ENCODE measurements at places on chromosomes 5 and 9.

DNA sequence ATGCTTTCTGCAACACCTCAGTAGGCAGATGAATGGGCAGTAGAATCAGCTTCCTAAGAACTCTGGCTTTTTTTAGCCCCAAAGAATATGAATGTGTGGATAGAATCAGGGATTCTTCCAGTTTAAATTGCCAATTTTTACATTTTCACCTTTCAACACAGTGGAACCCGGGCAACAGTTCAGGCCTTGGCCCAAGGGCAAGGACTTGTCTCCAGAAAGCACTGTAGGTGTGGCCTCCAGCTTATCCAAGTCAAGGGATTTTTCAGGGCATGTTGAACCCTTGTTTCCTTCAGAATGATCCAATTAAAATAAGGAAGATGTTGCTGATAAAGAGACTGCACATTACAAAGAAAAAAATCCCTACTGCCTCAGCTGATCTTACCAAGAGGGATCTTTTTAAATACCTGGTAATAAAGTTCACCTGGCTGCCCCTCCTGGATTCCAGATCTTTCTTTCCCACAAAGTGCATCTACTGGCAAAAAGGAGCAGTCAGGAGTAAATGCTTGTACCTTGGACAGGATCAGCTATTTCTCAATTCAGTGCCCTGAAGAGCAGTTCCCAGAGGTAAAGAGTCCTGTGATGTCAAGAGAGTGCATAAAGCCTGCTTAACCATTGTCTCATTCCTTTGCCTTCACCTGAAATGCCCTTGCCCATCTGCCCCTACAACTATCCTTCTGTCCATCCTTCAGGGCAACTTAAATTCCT, 80.1 kb upstream of the PLPP6 start:
- no peak for DNase-seq

DNA sequence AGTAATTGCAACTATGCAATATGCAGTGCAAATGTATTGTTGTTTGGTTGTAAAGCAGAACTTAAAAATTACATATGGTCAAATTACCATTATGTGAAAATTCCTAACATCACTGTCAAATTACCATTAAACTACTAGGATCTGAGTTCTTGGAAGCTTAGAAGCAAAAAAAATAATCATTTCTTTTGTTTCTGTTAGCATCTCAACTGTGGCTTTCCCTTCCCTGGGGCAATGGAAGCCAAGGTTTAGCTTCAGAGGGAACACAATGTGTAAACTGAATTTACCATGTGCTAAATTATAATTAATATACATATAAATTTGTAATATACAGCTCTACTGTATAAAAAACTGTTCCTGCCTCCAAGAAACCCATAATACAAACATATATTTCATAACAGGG, 159.4 kb downstream of the GNAQ start:
- DNase-seq, result no peak

GRCh38 chr5:153157156-153157555, 333.3 kb upstream of the GRIA1 start:
- no peak for DNase-seq

GRCh38 chr9:70865471-70865870, 255.9 kb downstream of the TRPM3 start:
- DNase-seq, result no peak

GRCh38 chr5:108505608-108506007, 123.7 kb upstream of the FBXL17 start:
- DNase-seq, result no peak

DNA sequence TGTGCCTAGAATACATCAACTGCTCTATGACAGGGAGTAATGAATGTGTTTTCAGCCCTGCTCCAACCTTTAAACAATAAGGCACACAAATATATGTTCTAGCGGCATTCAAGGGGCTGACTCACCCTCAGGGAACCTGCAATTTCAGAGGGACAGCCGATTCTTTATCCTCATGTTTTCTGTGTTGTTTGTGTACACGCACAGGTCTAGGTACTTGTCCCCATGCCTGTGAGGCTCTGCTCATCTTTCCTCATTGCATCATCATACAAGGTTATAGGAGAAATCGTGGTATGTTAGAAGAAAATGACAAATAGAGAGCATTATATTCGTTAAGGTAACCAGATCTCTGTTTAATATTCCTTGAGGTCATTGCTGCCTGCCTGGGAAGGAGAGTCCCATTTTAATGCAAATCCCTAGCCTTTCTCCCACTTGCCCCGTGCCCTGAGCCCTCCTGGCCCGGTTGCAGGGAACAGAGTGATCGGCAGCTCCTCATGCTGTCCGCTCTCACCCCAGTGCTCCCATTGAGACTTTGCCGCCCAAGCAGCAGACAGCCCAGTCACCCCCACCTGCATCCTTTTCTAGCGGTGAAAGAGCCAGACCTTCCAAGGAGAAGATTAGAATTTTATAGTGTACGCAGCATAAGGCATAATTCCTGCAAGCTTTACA, 14.6 kb downstream of the MAP1B start:
- DNase-seq, result no peak

DNA sequence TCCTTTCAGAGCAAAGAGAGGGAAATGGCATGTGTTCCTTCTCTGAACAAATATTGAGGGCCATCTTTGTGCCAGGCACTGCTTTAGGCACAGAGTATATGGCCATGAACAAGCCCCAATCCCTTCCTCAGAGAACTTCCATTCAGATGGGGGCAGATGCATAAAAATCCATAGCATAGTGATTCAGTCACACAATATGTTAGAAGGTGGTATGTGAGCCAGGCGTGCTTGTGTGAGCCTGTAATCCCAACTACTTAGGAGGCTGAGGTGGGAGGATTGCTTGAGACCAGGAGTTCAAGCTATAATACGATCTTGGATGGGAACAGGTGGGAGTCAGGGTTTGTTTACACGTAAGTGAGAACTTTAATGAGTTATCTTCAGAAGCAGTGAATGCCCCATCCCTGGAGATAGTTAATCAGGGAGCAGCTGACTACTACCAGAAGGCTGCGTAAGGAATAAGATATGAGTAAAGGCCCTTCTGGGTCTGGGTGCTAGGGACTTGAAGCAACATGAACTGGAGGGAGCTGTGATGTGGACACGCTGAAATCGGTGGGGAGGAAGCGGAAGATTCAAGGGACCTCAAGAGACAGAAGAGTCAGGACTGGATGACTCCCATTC, 27.1 kb downstream of the NANS start:
- no peak for DNase-seq

DNA sequence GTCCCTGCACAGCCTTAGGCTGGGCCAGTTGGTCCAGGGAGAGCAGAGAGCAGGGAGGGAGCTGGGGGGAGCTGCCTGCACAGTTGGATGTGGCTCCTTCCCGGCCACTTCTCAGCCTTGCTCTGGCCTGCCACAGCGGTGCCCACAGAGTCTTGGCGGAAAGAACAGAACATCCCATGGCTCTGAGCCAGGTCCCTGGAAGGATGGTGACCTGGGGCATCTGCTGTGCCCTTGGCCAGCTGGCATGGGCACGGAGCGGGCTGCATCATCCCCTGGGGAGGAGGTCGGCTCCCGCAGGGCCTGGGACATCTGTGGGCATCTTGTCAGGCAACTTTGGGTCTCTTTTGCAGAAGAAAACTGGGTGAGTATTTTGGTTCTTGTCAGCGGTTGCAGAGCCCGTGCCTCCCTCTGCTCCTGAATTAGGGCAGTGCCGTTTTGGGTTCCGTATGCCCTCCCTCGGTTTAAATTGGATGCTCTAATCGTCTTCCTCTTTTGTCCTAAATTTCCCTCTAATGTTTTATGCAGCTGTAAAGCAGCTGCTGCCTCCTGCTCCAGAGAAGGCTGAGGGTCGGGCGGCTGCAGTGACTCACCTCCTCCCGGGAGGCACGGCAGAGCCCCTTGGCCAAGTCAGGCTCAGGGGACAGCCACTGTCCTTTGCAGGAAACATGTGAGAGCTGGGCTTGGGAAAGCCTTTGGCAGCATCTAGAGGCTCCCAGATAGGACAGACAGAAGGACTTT, 10.5 kb upstream of the NACC2 start:
- no peak for DNase-seq

GRCh38 chr5:143434261-143435209, 31.0 kb upstream of the NR3C1 start:
- DNase-seq, result no peak

- DNase-seq, result no peak
Observed at GRCh38 chr9:83434254-83434653, 103.9 kb downstream of the FRMD3 start.

DNA sequence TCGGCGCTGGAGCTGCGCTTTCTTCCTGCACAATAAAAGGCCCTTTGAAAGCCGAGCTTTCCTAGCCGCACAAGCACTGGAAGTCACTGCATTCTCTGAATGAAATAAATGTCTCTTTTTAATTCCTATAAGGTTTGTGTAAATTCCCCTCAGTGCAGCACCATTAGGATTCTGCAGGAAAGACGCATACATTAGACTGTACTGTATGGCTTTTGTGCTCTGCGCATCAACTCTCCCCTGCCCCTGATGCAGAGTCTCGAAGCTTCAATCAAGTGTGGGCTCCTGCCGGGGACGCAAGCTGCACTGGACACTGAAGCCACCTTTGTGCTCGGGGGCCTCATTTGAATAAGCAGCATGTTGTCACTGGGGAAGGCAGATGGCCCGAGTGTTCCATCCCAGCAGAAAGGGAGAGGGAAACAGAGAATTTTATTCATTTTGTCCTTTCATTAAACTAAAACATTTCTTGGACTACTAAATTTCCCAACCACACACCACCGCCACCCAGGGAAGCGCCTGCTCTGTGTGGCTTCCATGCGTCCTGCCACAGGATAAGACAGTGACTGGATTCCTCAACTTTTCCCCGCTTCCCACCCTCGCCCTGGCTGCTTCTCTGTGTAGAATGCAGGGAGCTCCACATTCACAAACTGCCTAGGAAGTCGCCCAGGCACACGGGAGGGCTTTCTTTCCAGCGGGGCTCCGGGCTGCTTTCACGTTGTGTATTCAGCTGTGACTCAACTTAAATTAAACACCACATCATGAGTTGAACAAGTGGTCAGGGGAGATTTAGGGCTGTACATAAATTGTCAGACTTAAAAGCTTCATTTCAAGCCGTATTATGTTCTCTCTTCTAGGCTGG, 635.4 kb downstream of the IRX1 start:
- no peak for DNase-seq

DNA sequence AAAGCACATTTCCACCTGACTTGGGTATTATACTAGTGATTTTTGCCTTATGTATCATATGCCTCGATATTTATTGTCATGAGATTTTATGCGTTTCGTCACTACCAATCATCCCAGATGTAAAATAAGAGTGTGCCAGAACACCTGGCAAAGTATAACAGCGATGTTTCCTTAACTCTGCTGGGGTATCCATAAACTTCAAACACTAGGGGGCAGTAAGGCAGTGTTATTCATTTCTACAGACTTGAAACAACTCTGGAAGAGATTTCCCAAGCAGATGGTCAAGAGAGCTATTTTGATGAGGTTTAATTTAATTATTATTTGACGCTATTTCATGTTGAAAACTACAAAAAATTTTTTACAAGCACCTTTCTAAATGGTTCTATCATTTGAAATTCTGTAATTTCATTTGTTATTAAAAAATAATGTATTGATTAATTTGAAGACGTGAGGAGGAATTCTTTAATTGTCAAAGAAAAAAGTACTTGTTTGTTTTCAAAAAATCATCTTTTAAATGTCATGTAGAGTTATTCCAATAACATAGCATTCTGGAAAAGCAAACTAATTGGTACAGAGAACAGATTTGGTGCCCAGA, 388.5 kb upstream of the CTNND2 start:
- no peak for DNase-seq

DNA sequence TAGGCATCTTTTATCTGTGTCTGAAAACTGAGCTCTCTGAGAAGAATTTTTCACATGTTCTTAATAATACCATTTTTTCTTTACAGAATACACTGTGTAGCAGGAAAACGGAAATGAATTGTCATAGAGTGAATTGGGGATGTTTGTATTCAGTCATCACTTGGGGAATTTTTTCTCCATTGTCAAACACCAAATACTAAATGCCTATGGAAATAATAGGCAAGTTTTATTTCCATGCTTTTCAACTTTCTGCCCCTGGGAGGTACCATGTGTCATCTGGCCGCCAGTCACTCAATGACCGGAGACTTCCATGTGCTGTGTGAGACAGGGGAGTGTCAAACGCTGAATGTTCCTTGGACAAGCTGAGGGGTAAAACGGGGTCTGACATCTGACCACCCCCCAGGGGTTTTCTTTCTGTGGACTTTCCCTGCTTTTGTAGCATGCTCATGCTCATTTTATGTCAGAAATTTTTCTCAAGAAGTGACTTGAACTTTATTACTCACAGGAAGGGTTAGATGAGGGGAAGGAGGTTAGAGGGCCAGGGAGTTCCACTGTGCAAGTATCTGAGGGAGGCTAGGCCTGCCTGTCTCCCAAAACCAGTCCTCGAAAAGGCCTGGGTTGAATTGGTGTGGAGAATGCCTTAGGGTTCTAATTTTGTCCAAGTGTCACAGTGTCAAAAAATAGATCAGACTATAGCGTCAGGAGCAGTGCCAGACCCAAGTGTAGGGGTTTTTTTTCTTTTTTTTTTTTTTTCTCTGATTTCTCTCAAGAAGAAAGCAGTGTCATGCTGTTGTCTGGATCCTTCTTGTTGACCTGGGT, 438.6 kb downstream of the AGTPBP1 start:
- no peak for DNase-seq

DNA sequence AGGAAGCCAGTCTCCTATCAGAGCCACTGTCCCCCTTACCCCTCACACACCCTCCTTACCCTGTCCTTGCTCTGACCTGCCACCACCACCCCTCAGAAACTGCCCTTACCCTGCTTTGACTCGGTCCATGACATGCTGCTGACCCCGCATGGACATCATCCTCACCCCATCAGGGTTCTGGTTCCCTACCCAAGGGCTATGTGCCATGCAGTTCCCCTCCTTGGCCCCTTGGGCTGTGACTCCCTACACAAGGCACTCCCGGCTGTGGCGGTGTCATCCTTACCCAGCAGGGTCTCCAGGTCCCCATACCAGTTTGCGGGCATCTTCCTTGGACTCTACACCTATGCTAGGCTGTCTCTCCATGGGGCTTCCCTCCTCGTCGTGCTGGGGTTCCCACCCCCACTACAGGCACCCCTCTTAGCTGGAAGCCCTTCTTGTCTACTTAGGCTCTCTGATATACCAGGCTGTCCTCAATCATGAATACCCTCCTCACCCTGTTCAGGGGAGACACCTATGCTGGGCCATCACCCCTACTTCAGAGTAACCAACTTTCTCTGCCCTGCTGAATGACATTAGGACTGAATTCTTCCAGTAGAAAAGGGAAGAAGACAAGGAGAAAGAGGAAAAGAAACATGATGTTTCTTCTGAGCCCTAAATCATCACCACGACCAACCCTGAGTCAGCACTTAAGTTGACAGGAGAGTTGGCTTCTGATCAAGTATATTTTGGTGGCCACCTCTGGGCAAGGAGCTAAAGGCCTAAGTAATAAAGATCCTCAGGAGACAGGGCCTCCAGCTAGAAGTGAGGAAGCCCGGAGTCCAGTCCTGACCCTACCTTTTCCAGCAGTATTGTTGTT, 115.2 kb downstream of the GCNT1 start:
- no peak for DNase-seq

DNA sequence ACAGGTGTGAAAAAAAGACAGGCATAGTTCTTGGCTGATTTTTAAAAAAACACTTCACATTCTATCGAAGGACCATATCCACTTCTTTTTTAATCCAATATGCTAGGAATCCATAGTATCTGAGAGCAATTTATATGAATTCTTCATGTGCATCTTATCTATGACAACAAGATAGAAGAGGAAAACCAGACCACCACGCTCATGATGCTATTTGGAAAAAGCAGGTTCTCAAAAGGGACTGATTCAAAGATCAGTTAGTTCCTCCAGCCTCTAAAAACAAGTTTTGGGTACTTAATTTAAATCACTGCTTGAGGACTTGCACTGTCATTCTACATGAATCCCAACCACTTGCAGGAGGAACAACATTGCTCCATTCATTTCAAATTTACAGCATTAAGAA, 6.3 kb downstream of the MEF2C start:
- DNase-seq, result no peak
